ENCODE measurements at places on chromosomes 5 and 9.

DNA sequence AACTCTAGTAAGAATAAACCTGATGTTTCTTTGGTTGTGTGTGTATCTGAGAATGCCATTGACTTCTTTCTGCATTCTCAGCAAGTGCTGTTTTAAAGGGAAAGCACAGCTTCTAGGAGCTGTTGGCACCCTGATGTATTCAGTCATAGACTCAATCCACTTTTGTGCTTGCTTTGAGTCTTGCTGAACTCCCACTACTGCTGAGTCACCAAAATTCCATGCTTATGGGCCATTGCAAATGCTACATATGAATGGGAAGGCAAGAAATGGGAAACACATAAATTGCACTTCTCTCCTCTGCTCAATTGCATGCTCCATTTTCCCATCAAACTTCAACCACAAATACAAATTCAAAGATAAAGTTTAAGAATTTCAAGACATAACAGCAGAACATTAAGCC, 9.8 kb upstream of the FTMT start:
- no peak for DNase-seq

- DNase-seq, result no peak
Measured at GRCh38 chr5:152704286-152704685, 299.2 kb upstream of the NMUR2 start.

GRCh38 chr9:95753762-95754465, 121.6 kb upstream of the ERCC6L2 start:
- DNase-seq, result no peak

DNA sequence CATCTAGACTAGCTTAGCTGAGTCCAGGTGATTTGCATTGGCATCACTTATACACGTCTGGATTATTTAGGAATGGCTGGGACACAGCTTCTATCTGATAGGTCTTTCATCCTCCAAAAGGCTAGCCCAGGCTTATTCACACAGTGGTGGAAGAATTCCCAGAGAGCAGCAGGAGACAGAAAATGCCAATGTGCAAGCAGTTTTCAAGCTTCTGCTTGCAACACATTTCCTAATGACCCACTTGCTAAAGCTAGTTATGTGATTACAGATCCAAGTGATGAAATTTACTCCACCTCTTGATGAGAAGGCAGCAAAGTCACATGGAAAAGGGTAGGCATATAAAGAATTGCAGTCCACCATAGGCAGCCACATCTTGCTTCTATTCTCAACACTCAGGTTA, 44.2 kb upstream of the MAST4 start:
- no peak for DNase-seq

- no peak for DNase-seq
Measured at GRCh38 chr5:44365345-44365744, 23.9 kb downstream of the FGF10 start.

- DNase-seq, result no peak
Measured at GRCh38 chr5:57783693-57784092, 301.1 kb upstream of the ACTBL2 start.

DNA sequence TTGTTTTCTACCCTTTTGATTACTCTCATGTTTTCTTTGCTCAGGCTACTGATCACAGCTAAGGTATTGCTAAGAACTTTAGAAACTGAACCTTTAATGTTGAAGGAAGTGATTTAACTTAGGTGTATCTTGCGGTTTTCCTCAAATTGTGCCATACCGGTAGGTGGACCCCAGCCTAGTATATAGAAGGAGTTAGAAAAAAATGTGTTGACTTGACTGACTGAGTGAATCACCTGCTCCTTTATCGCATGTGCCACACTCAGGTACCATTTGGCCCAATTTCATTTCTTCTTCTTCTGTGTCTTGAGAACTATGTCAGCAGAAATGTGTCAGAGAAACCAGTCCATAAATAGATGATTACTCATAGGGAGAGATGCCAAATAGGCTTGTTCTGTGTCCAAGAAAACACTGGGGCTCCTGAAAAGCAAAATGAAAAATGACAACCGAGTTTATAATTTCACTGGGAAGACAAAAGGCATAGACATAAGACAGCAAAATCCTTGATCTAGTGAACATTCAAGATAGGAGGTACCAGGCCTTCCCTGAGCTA, 19.4 kb downstream of the PLPPR1 start:
- no peak for DNase-seq

- DNase-seq, result no peak
Measured at GRCh38 chr5:35771839-35772238, 84.9 kb upstream of the IL7R start.

DNA sequence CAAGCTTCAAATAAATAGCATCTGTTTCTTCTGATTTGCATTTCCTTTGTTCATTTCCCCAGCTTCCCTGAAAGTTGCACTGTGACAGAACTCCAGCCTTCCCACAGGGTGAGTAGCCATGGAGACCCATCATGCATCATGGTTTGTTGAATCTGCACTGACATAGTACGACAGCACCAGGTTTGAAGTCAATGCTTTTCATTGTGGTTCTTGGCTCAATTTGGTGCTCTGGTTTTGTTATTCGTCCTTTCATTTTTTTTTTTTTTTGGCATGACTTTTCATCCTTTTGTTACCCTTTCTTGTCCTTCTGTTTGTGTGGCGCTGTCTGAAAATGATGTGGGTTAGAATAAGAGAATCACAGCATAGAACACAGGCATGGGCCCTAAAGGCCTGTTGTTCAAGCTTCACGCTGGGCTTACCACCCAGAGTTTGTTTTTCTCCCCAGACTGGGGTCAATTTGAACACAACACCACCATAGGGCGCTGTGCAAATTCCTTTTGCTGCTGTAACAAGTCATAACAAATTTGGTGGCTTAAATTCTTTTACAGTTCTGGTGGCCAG, 206.2 kb upstream of the CDH10 start:
- DNase-seq, result no peak

DNA sequence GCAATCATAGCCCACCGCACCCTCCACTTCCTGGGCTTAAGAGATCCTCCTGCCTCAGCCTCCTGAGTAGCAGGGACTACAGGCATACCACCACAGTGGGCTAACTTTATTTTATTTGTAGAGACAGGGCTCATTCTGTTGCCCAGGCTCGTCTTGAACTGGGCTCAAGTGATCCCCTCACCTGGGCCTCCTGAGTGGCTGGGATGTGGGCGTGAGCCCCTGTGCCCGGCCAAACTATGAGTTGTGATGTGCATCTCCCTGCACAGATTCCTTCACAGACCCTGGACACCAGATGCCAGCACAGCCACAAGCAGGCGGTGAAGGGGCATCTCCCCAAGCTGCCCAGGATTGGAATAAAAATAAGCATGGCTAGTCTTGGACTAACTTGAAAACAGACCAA, 244.9 kb upstream of the IRX1 start:
- no peak for DNase-seq

- no peak for DNase-seq
Measured at GRCh38 chr5:133220851-133221674, 169.2 kb downstream of the HSPA4 start.

- no peak for DNase-seq
Measured at GRCh38 chr5:82406205-82406773, 128.1 kb upstream of the RPS23 start.

DNA sequence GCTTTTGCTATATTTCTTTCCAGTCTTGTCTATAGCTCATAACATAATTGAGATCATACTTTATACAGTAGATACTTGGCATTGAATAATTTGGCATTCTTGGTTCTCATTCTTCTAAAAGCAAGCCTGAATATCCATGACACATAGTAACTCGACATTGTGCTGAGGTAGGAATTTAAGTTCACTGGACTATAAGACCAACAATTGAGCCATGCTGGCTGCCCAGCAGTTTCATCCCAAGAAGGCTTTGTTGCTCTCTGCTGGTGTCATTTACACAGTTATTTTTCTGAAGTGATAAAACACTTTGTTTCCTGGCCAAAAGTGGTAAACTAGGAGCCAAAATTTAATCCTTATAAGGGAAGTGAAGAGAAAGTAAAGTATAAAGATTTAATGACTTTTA, 192.0 kb downstream of the ADAMTSL1 start:
- no peak for DNase-seq

GRCh38 chr9:122084026-122084675, 9.0 kb downstream of the TTLL11 start:
- DNase-seq, result no peak

All from activated effector memory CD4-positive, alpha-beta T cell treated with Interleukin-2 at 50 U/mL for 16 hours (primary cell).